ENCODE measurements at places on chromosomes 5 and 9. TPM values are rescaled to one million over a fixed set of nuclear protein-coding genes. Genes with fewer than 3 reads are reported as not detected.

DNA sequence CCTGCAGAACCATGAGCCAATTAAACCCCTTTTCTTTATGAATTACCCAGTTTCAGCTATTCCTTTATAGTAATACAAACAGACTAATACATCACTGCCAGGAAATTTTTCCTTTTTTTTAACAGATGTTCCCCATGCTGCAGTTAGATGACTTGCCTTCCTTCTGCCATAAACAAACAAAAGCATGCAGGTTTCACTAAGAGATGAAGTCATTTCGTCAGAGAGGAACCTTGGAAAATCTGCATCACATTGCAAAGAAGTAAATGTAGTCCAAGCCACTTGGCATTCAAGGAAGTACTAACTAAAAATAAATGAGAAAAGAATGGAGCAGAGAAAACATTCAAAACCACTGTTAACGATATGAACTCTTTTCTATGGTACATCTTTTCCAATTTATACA lies 194.1 kb upstream of the EFNA5 start:
- no peaks in the 10 kb centered on the region for H3K4me1 ChIP-seq
- H3K4me3 ChIP-seq, result no peak overlapping the region
- no peak overlapping the region for H3K27ac ChIP-seq
- no peak for DNase-seq
- H3K36me3 ChIP-seq, result no peaks in the 10 kb centered on the region

The ARID3C gene
- not detected for total RNA-seq

GRCh38 chr5:98679963-98680362 lies 93.5 kb upstream of the RGMB start:
- no peak overlapping the region for H3K27ac ChIP-seq
- H3K4me1 ChIP-seq, result no peaks in the 10 kb centered on the region
- no peaks in the 10 kb centered on the region for H3K36me3 ChIP-seq
- H3K4me3 ChIP-seq, result no peak overlapping the region

GRCh38 chr5:94856257-94856800 lies 237.9 kb downstream of the SLF1 start:
- H3K4me1 ChIP-seq, result no peaks in the 10 kb centered on the region
- no peaks in the 10 kb centered on the region for H3K36me3 ChIP-seq
- no peak for DNase-seq
- no peak overlapping the region for H3K27ac ChIP-seq

The SLC44A1 gene
- total RNA-seq, result 0.83 TPM

The ANKHD1 gene
- total RNA-seq, result 98.7 TPM

DNA sequence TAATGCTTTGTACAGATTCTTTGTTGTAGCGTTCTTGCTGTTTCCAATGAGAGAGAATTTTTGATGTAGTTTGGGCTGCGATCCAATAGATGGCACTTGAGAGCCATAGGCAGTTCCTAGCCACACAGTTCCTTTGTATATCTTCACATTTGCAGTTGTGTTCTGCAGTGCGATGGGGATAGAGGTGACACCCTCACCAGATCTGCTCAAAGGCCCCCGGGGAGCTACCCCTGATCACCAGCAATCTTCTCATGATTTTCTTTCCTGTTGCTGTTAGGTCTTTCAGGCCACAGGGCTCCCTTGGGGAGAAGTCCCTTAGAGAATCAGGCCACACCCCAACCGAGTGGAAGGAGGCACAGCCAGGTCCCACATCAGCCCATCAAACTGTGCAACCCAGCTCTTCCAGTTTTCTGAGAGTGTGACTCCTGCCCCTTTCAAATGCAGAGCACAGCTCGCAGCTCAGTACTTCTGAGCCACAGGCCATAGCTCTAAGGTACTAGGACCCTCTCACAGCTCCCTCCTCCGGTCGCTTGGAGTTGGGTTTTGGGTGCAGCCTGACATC lies 353.7 kb downstream of the SLCO4C1 start:
- no peak overlapping the region for H3K27ac ChIP-seq
- DNase-seq, result peak; percentile 1
- no peaks in the 10 kb centered on the region for H3K4me1 ChIP-seq
- H3K4me3 ChIP-seq, result no peak overlapping the region
- H3K27me3 ChIP-seq, result no peaks in the 10 kb centered on the region

The PCAT7 gene
- total RNA-seq, result 0.09 TPM

DNA sequence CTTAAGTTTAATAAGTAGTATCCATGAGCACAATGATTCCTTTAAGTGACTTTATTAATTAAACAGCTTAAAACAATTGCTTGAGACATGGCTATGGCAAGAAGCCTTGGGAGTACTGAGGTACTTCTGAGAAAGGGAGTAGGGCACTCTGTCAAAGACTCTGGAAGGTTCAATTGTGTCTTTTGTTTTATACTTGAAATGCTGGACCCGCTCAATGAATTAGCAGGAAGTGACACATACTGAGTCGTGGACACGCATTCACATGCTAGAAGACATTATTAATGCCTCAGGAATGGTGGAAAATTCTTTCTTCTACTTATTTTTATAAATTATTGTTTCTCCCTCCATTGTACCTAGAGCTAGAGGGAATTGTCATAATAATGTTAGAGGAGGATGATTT lies 347.3 kb upstream of the ZNF608 start:
- H3K27me3 ChIP-seq, result no peaks in the 10 kb centered on the region
- no peaks in the 10 kb centered on the region for H3K36me3 ChIP-seq
- no peak for DNase-seq
- H3K4me1 ChIP-seq, result no peaks in the 10 kb centered on the region
- H3K4me3 ChIP-seq, result no peak overlapping the region

DNA sequence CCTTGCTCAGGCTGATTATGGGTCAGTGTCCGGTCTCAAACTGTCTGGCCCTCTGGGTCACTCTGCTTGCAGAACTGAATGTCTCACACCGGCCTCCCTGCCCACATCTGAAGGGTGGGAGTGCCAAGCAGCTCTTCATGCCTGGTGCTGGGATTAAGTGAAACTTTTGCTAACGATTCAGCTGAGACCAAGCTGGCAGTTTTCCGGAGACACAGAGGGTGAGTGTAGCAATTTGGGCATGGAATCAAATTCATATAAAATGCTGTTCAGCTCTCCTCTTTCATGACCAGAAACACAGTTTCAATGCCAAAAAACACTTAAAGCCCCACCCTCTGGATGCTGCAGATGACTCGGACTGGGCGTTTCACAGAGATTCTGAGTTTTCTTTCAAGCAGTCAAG lies 207.5 kb downstream of the NXNL2 start:
- no peak overlapping the region for H3K27ac ChIP-seq
- H3K4me3 ChIP-seq, result no peak overlapping the region
- peaks cover 8% of the 10 kb centered on the region for H3K4me1 ChIP-seq
- no peaks in the 10 kb centered on the region for H3K27me3 ChIP-seq
- no peaks in the 10 kb centered on the region for H3K36me3 ChIP-seq
- no peak for DNase-seq

The WNK2 gene
- total RNA-seq, result 3.3 TPM

DNA sequence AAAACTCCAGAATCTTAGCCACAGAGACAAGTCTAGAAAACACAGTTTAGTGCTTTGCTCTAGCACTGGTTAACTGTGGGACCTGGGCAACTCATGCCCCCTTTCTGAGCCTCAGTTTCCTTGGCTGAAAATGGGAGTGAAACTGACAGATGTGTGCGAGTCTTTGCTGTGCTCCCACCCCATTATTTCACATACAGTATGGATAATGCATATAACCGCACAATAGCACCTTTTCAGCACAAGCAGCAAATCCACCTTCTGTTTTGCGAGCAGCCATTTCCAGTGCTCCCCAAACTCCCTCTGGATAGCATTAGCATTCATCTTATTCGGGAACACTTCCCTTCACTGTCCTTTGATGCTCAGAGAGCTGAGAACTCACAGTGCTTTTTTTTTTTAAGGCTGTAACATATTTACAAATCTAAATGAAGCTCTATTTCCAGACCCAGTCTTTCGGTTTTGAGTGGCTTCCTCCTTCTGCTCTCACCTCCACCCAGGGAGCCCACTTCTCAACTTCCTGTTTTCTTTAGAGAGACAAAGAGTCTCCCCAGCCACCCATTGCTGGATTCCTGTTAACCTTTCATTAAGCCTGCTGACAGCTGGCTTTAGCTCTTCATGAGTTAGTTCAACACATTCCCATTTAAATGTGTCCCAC lies 49.2 kb downstream of the TIMD4 start:
- H3K27ac ChIP-seq, result no peak overlapping the region
- no peaks in the 10 kb centered on the region for H3K4me1 ChIP-seq
- DNase-seq, result no peak
- no peaks in the 10 kb centered on the region for H3K27me3 ChIP-seq
- no peak overlapping the region for H3K4me3 ChIP-seq
- no peaks in the 10 kb centered on the region for H3K36me3 ChIP-seq

DNA sequence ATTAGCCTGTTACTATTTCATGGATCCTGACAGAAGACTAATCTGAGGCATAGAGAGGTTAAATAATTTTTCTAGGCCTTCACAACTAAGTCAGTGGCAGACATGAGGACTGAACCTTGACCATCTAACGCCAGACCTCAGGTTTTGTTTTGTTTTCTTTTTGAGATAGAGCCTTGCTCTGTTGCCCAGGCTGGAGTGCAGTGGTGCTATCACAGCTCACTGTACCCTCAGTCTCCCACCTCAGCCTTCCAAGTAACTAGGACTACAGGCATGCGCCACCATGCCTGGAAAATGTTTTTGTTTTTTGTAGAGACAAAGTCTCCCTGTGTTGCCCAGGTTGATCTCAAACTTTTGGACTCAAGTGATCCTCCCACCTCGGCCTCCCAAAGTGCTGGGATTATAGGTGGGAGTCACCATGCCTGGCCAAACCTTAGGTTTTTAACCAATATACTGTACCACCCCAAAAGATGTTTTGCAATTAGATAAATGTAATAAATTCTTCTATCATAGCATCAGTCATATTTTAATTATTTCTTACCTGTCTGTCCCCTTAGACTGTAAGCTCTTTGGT lies 35.4 kb downstream of the ERCC6L2 start:
- no peaks in the 10 kb centered on the region for H3K4me1 ChIP-seq
- H3K27ac ChIP-seq, result no peak overlapping the region
- no peak for DNase-seq
- H3K4me3 ChIP-seq, result no peak overlapping the region

DNA sequence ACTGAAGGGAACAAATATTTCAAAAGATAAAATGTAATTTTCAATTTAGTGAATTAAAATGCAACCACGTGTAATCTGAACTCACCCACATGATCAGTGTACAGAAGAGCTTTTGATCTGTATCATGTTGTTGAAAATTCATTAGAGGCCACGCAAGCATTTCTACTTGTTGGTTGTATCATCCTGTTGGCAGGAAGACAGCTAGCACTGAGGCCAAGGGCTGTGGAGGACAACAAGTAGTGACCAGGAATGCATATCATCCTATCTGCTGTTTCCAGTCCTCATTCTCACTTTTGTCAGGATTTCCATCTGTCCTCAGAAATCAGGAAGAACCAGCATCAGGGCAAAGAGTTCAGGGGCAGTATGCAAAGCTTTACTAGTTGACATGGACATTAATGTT lies 29.9 kb upstream of the CKS2 start:
- H3K27me3 ChIP-seq, result no peaks in the 10 kb centered on the region
- no peaks in the 10 kb centered on the region for H3K36me3 ChIP-seq
- H3K4me1 ChIP-seq, result no peaks in the 10 kb centered on the region
- H3K27ac ChIP-seq, result no peak overlapping the region

DNA sequence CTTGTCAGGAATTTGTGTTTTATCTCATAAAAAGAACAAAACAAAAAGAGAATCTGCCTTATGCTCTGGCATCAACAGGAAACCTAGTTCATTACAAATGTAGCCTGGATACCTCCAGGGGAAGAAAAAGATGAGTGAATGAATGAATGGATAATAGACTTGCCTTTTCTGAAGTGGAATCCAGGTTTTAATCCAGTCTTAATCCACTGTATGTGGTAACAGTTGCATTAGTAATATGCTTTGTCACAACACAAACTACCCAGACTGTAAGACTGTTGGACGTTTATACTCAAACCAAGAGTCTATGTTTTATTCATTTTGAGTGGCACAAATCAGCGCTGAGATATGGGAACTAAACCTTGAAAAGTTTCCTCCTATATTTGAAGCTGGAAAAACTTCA lies 32.1 kb upstream of the MAP3K1 start:
- H3K4me3 ChIP-seq, result no peak overlapping the region
- no peak for DNase-seq
- no peaks in the 10 kb centered on the region for H3K27me3 ChIP-seq

Data from K562 (cell line).